ENCODE measurements at places on chromosomes 16 and 17.
A peak's percentile ranks its signal among the peaks of the same experiment; 100 is the strongest.

DNA sequence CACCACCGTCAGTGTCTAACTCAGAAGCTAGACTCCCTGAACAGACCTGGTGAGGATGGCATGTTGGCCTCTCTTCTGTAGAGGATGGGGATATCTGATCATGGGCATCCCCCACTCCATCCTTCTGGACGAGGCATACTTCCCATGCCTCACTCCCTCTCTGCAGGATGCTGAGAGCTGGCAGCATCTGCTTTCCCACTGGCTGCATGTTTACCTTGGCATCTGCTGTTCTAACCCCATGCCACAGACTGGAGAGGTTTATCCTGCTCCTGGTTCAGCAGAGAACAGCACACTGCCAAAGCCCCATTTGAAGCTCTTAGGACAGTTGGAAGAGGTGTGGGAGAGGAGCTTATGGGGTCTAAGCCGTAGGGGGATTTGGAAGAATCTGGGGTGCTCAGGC is 46.0 kb downstream of the YPEL2 start:
- no peak for DNase-seq

DNA sequence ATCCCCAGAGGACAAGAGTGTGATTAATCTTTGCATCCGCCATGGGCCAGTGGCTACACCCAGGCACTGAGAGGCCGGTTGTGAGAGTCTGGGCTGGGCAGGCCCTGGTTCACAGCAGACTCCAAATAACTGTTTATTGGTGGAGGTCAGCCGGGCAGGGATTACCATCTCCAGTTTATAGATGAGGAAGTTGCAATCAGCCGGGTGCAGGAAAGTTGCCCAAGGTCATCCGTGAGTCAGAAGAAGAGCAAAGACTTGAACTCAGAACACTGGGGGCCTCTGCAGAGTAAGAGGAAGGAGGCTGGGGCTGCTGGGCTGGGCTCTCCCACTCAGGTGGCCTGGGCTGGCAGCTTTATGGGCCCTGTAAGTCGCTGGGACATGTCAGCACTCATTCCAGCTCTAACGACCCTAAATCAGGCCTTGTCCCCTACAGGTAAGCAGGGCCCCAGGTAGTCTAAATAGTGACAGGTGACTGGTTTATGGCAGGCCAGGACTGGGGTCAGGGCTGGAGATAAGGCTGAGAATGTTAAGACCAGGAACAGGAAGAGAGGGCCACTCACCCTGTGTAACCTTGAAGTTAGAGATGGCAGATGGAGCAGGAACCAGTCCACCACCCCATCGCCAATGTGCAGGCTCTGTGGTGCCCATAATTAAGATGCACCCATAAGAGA is 2.1 kb upstream of the CA4 start:
- DNase-seq = no peak

- DNase-seq = peak; percentile 78
Observed at GRCh38 chr16:66135421-66135831, 231.1 kb upstream of the CDH5 start.

DNA sequence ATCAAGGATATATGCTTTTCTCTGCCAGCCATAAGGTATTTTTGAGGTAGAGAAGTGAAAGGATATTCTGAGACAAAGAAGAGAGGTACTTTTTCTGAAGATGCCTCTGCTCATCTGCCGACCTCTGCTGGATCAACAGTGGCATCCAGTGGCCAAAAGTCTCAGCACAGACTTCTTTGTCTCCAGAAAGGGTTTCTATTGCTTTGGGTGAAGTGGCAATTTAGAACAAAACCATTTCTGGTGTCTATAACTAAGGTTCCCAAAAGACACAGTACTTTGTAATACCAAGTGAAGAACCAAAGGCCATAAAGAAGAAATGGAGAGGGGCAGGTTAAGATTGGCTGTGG is 155.2 kb upstream of the C17orf78 start:
- no peak for DNase-seq

GRCh38 chr17:17077101-17077500 is 34.8 kb downstream of the MPRIP start:
- no peak for DNase-seq

DNA sequence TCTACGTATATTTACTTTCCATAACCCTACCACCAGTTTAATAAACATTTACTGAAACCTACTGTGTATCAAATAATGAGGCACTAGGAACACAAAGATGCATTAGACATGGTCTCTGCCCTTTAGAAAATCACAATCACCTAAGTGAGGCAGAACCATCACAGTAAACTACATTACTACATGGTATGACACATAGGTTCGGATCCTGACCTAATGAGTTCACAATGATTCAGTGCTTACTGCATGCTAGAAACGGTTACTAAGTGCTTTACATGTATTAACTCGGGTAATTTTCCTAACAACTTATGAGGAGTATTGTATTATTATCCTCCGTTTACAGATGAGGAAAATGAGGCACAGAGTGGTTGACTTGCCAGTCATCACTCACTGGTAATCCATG is 5.2 kb upstream of the SYNRG start:
- no peak for DNase-seq

DNA sequence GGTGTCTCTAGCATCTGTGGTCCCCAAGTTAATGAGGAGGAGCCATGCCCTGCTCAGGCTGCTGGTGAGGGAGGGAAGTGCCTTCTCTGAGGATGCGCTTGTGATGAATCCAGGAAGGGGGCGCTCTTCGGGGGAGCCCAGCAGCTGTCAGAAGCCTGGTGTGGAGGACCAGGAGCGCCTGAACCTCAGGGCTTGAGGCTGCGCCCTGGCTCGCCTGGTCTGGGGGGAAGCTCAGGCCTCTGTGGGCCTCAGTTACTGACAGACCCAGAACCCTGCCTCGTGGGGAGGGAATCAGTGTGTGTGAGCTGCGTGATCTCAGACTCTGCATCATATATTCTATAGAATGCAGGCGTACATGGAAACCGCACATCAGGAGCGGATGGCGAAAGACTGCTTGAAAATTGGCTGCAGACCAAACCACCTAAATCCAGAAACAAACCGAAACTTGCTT is 126.1 kb downstream of the SEC14L1 start:
- DNase-seq = no peak

GRCh38 chr16:67028167-67028695 is 718 bp upstream of the CBFB start:
- DNase-seq = no peak

GRCh38 chr16:2090777-2091546 is 43.2 kb downstream of the TSC2 start:
- DNase-seq = peak; percentile 66

All from ovary (tissue), 10 donors.